ENCODE measurements at places on chromosomes 5 and 9.

- peaks cover 20% of the 10 kb centered on the region for H3K4me1 ChIP-seq
- no peak for DNase-seq
- peak overlapping the region; percentile 33 for H3K27ac ChIP-seq
- peaks cover 16% of the 10 kb centered on the region for H3K27me3 ChIP-seq
- peak overlapping the region; percentile 50 for H3K4me3 ChIP-seq
These were observed 220.1 kb upstream of the MSX2 start for GRCh38 chr5:174504266-174504726.

DNA sequence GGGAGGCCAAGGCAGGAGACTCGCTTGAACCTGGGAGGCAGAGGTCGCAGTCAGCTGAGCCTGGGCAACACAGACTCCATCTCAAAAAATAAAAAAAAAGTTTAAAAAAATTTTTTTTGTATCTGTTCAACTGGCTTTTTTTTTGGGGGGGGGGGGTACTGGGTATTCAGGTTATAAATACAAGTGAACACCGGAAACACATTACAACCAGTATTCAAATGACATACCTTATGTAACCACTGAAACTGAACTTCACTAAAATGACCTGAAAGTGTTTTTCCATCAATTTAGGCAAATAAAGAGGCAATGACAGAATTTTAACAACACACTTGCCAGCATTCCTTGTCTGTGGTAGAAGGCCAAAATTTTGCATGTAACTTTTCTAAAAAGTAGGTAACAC is 33.5 kb downstream of the STRBP start:
- peaks cover 28% of the 10 kb centered on the region for H3K4me1 ChIP-seq
- no peak overlapping the region for H3K4me3 ChIP-seq
- H3K27me3 ChIP-seq, result no peaks in the 10 kb centered on the region
- DNase-seq, result no peak
- peaks cover 11% of the 10 kb centered on the region for H3K36me3 ChIP-seq

DNA sequence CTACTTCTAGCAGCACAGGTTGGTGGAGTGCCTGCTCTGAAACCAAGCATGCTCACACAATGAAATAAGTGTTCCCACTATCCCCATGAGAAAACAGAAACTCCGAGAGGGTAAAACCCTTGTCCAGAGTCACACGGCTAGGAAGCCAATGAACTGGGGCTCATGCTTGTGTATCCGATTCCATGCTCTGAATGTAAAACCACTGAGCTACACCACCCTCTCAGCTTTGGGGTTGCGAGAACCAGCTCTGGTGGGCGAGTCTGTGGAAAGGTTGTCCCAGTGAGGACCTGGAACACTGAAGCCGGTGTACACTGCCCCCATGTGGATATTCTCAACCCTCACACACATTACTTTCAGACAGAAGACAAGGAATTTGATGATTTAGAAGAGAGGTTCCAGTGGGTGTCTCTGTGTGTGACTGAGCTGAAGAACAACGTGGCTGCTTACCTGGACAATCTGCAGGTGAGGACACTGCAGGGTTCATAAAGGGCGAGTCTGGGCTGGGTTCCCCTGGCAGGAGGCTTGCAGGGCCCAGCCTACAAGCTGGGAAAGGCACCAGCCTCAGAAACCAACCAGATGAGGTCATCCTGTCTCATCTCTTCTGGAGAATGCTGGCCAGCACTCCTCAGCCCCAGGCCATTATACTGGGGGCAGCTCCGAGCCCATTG is 37.4 kb downstream of the ARHGEF37 start:
- no peaks in the 10 kb centered on the region for H3K27me3 ChIP-seq
- no peaks in the 10 kb centered on the region for H3K36me3 ChIP-seq
- peaks cover 7% of the 10 kb centered on the region for H3K4me1 ChIP-seq
- no peak overlapping the region for H3K4me3 ChIP-seq

DNA sequence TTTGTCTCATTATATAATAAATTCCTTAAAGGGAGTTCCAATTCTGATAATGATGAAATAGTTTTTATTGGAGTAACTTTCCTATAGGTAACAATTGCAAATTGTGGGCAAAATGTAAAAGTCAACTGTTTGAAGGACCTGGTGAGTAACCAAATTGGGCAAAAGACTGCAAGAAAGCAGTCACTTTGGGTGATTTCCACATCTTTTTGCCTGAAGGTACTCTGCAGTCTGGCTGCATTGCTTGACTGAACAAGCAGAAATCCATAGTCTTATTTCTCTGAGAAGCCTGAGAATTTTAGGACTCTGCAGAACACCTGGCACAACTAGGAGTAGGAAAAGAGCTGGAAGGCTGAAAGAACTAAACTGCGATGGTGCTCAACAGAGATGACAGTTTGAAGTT is 114.9 kb downstream of the HOMER1 start:
- H3K27me3 ChIP-seq, result no peaks in the 10 kb centered on the region
- DNase-seq, result no peak
- no peaks in the 10 kb centered on the region for H3K4me1 ChIP-seq

DNA sequence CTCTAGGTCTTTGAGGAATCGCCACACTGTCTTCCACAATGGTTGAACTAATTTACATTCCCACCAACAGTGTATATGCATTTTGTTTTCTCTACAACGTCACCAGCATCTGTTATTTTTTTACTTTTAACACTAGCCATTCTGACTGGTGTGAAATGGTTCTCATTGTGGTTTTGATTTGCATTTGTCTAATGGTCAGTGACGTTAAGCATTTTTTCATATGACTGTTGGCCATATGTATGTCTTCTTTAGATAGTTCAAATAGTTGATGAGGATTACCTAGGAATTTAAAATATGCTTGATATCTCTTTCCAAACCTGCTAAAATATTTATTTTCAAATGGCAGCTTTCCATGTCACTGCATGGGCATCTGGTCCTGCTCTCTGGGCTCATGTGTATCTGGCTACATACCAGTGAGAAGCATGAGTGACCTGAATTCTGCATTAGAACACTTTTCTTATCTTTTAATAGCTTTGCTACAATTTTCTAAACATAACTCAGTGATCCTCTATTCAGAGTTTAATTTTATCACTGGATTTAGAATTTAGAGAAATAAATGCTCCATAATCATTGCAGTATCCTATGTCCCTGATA is 95.8 kb upstream of the ADAMTS16 start:
- DNase-seq, result no peak
- peaks cover 6% of the 10 kb centered on the region for H3K27me3 ChIP-seq
- H3K4me1 ChIP-seq, result no peaks in the 10 kb centered on the region
- H3K36me3 ChIP-seq, result no peaks in the 10 kb centered on the region
- no peak overlapping the region for H3K27ac ChIP-seq
- no peak overlapping the region for H3K4me3 ChIP-seq

DNA sequence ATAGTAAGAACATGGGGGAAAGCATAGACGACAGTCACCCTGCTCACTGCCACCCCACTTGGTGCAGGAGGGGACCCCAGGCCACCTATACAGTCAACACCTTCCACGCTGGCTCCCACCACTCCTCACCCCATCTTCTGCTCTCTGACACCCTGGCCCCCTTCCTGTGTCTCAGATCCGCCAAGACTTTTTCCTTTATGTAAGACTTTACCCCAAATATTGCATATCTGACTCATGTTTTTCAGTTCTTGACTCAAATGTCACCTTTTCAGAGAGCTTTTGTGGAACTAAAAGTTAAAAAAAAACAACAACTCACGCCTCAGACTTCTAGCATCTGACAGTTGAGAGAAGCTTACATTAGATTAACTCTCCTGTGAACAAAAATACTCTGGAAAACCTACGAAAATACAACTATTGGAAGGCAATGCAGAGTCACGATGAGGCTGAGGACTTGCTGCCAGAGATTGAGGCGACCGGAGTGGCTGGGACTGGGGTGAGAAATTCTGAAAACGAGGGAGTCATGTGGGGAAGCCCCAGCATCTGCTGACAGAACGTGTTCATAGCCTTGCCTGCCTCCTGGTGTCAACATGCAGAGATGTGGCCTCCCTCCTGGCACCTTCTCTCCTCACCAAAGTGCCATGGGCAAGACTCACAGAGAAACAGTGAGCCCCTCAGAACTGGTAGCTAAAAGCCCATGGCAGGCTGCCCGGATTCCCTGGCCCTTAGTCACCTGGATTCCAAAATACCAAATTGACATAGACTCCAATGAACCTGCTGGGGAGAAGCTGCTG is 22.4 kb upstream of the FCN2 start:
- no peak overlapping the region for H3K4me3 ChIP-seq
- DNase-seq, result peak; percentile 58
- no peaks in the 10 kb centered on the region for H3K36me3 ChIP-seq
- H3K27ac ChIP-seq, result no peak overlapping the region
- peaks cover 6% of the 10 kb centered on the region for H3K27me3 ChIP-seq

- no peaks in the 10 kb centered on the region for H3K4me1 ChIP-seq
- no peaks in the 10 kb centered on the region for H3K27me3 ChIP-seq
- H3K4me3 ChIP-seq, result no peak overlapping the region
- H3K27ac ChIP-seq, result no peak overlapping the region
- no peak for DNase-seq
- no peaks in the 10 kb centered on the region for H3K36me3 ChIP-seq
These were observed 22.4 kb downstream of the UTP15 start for GRCh38 chr5:73587923-73588322.

DNA sequence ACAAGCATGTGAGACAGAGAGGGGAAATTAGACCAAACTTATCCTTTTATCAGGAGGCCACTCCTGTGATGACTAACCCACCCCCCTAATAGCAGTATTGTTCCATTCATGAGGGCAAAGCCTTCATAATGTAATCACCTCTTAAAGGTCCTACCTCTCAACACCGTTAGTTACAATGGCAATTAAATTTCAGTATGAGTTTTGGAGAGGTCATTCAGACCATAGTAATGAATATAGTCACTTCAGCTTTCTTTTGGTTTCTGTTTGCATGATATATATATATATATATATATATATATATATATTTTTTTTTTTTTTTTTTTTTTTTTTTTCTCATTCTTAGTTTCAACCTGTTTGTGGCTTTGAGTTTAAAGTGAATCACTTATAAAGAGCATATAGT is 10.5 kb downstream of the ADGRV1 start:
- DNase-seq, result no peak
- H3K4me1 ChIP-seq, result peaks cover 9% of the 10 kb centered on the region
- H3K4me3 ChIP-seq, result no peak overlapping the region
- no peaks in the 10 kb centered on the region for H3K27me3 ChIP-seq
- peaks cover 4% of the 10 kb centered on the region for H3K36me3 ChIP-seq
- H3K27ac ChIP-seq, result no peak overlapping the region

DNA sequence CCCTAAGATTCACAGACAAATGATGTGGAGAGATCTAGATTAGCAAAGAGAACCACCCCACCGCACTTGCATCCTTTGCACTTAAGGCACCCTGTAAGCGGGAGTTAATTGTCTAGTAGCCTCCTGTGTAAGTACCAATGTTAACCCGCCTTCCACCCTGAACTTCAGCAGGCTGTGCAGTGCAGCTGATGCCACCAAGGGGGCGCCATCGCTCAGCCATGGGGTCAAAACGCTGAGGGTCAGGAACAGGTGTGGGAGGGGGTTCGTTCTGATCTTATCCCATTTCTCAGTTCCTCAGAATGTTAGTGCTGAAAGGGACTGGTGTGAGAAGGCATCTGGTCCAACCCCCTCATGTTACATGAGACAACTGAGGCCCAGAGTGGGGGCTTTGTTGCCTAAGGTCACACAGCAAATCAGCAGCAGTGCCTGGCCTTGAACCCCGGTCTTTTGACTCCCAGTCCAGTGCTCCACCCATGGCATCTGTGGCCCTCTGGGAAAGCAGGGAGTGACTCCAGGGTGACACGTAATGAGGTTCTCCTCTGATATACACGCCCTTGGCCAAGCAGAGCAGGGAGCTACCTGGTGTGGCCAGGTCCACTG is 57.3 kb downstream of the CYFIP2 start:
- no peak overlapping the region for H3K27ac ChIP-seq
- DNase-seq, result no peak
- H3K36me3 ChIP-seq, result peaks cover 17% of the 10 kb centered on the region
- H3K4me1 ChIP-seq, result peaks cover 15% of the 10 kb centered on the region

- DNase-seq, result no peak
- no peaks in the 10 kb centered on the region for H3K27me3 ChIP-seq
- H3K36me3 ChIP-seq, result peaks cover 8% of the 10 kb centered on the region
- no peaks in the 10 kb centered on the region for H3K4me1 ChIP-seq
These were observed 190.6 kb upstream of the MAP3K1 start for GRCh38 chr5:56624751-56625150.

- H3K4me3 ChIP-seq, result no peak overlapping the region
- H3K27me3 ChIP-seq, result peaks cover 62% of the 10 kb centered on the region
- peaks cover 4% of the 10 kb centered on the region for H3K4me1 ChIP-seq
- H3K36me3 ChIP-seq, result no peaks in the 10 kb centered on the region
These were observed 6.0 kb upstream of the SLC9A3 start for GRCh38 chr5:530001-530955.

GRCh38 chr9:126630458-126631237 is 16.9 kb downstream of the LMX1B start:
- H3K4me3 ChIP-seq, result no peak overlapping the region
- no peak overlapping the region for H3K27ac ChIP-seq
- H3K27me3 ChIP-seq, result peaks cover 48% of the 10 kb centered on the region
- H3K36me3 ChIP-seq, result no peaks in the 10 kb centered on the region
- peaks cover 31% of the 10 kb centered on the region for H3K4me1 ChIP-seq
- no peak for DNase-seq

- no peak overlapping the region for H3K4me3 ChIP-seq
- no peak overlapping the region for H3K27ac ChIP-seq
- H3K27me3 ChIP-seq, result no peaks in the 10 kb centered on the region
- H3K4me1 ChIP-seq, result no peaks in the 10 kb centered on the region
These were observed 81.8 kb upstream of the FANCC start for GRCh38 chr9:95399261-95399660.

DNA sequence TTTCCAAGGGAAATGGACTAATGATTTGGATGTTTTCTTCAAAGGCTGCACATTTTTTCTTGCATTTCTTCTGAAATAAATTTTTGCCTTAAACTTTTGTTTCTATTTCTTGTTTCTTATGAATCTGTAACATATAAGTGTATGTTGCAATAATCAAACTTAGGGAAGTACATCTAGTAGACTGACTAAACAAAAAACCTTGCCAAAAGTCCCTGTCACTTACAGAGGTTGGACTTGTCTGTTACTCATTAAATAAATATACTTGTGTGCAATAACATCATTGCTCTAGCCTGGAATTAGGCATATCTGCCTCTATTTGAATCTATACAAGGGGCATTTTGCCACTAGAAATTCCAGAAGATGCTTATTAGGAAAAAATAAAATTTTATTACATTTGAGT is 56.6 kb downstream of the C6 start:
- no peak for DNase-seq
- no peak overlapping the region for H3K4me3 ChIP-seq
- no peaks in the 10 kb centered on the region for H3K27me3 ChIP-seq

- H3K4me3 ChIP-seq, result no peak overlapping the region
- H3K4me1 ChIP-seq, result peaks cover 9% of the 10 kb centered on the region
- H3K27me3 ChIP-seq, result no peaks in the 10 kb centered on the region
- H3K27ac ChIP-seq, result no peak overlapping the region
- no peaks in the 10 kb centered on the region for H3K36me3 ChIP-seq
These were observed 522.9 kb downstream of the RASEF start for GRCh38 chr9:82539856-82540579.

DNA sequence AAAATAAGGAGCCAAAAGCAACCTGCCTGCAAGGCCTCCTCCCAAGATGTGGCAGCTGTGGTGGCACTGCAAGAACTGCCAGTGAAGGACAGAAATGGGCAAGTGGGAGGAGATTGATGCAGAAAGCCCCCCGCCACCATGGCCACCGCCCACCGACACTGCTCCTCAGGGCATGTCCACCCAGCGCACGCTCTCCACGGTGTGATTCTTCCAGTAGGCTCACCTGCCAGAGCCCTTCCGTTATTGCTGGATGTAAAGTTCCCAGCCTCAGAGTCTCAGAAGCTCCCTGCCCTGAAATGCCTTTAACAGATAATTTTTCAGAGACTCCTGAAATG is 155.2 kb upstream of the PHYKPL start:
- no peak overlapping the region for H3K4me3 ChIP-seq
- H3K27ac ChIP-seq, result no peak overlapping the region
- DNase-seq, result peak; percentile 55
- no peaks in the 10 kb centered on the region for H3K36me3 ChIP-seq
- H3K27me3 ChIP-seq, result peaks cover 16% of the 10 kb centered on the region
